ENCODE measurements at places on chromosomes 11 and 22.

- no peak for DNase-seq
Measured at GRCh38 chr11:92451063-92451462, 226.4 kb downstream of the FAT3 start.

- no peak for DNase-seq
Measured at GRCh38 chr11:62933750-62934495, 12.8 kb upstream of the CHRM1 start.

- DNase-seq = no peak
Measured at GRCh38 chr22:35352214-35353111, 28.4 kb upstream of the HMOX1 start.

GRCh38 chr11:79019277-79019676 lies 421.6 kb downstream of the TENM4 start:
- no peak for DNase-seq

DNA sequence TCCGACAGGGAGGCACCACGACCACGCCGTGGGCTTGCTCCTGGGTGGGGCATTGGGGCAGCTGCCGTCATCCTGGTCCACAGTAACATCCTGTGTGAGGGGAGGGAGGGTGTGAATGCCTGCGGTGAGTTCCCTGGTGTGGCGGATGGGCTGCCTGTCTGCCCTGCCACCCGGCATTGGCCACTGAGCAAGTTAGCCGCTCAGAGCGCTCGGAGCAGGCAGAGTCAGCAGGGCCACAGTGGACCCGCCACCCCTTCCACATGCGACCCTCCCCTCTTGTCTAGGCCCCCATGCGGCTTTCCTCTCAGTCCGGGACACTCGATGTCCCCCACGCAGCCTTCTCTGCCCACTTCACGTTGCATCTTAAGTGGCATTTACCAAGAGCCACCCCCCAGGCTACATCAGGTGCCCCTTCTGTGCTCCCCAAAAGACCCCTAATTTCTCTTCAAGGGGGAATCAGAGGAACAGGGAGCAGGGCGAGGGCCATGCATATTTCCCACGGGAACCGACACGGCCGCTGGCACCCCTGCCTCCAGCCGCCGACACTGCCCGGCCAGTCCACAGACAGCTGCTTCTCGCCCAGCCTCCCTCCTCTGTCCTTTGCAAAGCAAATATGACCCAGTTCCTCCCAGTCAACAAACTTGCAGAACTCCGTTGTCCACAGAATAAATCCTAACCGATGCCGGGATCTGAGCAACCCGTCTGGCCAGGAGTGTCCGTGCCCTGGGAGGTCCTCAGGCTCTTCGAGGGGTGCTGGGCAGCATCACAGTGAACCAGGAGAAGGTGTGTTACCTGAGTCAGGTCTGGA lies 1482.1 kb downstream of the TBC1D22A start:
- no peak for DNase-seq

- no peak for DNase-seq
Measured at GRCh38 chr11:12161137-12161536, 50.7 kb downstream of the MICAL2 start.

GRCh38 chr11:44804449-44805437 lies 78.0 kb downstream of the TSPAN18 start:
- DNase-seq = no peak

- no peak for DNase-seq
Measured at GRCh38 chr11:114083391-114084252, 24.1 kb downstream of the ZBTB16 start.

GRCh38 chr11:59754859-59755700 lies at the start of gene STX3:
STX3 (plus strand) TSS chr11:59755376; CDS start chr11:59755606, 230 bp downstream.
- DNase-seq = peak; percentile 73

DNA sequence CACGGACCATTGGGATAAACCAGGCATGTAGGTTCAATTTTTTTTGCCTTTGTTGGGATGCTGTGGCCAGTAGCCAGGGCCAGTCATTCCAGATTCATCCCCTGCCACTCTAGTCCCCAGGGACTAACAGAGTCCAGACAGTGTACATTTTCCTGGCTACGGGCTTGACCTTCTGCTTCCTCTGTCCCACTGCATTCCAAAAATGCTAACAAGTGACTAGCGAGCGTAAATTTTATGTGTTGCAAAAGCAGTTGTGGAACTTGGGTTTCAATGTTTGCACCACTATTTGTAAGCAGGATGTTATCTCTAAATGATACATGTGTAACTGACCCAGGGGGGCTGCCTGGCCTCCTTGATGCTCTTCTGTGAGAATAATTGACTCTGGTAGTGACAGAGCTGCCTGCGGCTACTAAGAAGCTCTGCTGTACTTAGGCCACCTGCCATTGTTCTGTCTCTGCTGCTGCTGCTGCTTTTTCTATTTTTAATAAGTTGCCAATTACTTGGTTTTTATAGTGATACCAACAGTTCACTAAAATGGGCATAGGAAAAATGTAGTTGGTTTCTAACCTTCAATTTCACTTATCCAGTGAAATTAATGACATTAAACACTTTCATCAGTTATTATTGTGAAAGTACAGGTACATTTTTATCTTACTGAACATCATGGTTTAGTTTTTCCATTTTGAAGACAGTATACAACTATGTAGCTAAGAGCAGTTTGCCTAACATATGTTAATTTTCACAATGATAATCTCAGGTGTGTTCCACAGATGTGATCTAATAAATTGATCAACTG lies 26.8 kb downstream of the TNRC6B start:
- peak; percentile 59 for DNase-seq

DNA sequence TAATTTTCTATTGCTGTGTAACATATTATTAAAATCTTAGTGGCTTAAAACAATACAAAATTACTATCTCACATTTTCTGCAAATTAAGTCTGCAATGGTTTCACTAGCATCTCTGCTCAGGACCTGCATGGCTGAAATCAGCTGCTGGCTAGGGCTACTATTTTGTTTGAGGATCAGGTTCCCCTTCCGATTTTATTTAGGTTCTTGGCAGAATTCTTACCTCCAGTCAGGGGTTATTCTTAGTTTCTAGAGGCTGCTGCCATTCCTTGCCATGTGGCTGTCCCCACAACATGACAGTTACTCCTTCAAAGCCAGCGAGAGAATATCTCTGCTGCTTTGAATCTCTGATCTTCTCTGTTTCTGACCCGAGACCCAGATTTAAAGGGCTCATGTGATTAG lies 424.5 kb upstream of the ANO5 start:
- no peak for DNase-seq

- peak; percentile 71 for DNase-seq
Measured at GRCh38 chr11:130181295-130182272, 22.0 kb downstream of the ST14 start.

- no peak for DNase-seq
Measured at GRCh38 chr11:1994121-1994520, 3.5 kb downstream of the H19 start.

GRCh38 chr11:119640541-119640940 lies 88.5 kb downstream of the NECTIN1 start:
- no peak for DNase-seq

GRCh38 chr11:94125407-94126115 lies 3.1 kb upstream of the PANX1 start:
- DNase-seq = no peak

GRCh38 chr22:44776605-44777363 lies 24.4 kb downstream of the ARHGAP8 start:
- DNase-seq = no peak

DNA sequence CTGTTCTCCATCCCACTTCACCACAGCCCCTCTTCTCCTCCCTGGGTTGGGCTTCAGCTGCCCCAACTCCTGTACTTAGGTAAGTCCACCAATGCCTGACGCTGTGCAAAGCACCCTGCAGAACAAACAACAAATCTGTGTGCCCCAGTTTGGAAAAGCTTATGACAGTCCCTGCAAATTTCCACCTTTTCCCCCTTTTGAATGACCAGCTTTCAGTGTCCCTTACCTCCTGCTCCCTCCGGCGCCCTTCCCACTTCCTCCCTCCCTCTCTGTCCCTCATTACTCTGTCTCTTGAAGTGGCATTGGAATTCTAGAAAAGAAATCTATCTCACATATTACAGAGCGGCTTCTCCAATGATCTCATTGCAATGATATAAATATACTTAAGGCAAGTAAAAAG lies 352.9 kb upstream of the B3GAT1 start:
- DNase-seq = no peak

DNA sequence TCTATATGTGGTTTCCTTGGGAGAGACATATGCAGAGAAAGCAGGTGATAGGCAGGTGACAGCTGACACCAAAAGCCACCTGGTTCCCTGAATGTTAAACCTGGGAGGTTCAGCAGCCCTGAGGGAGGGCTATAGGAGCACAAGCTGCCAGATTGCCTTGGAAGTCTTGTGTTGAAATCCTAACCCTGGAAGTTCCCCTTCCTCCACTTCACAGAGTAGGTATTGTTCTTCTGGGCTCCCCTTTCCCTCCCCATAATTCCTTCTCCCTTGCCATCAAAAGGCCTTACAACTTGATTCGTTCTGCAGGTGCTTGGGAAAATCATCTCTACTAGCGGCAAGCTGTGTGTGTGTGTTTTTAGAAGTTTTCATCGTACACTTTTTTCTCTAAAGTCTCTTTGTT lies 5.4 kb downstream of the LDLRAD3 start:
- peak; percentile 26 for DNase-seq

- DNase-seq = no peak
Measured at GRCh38 chr22:34976474-34976873, 89.5 kb upstream of the ISX start.

DNA sequence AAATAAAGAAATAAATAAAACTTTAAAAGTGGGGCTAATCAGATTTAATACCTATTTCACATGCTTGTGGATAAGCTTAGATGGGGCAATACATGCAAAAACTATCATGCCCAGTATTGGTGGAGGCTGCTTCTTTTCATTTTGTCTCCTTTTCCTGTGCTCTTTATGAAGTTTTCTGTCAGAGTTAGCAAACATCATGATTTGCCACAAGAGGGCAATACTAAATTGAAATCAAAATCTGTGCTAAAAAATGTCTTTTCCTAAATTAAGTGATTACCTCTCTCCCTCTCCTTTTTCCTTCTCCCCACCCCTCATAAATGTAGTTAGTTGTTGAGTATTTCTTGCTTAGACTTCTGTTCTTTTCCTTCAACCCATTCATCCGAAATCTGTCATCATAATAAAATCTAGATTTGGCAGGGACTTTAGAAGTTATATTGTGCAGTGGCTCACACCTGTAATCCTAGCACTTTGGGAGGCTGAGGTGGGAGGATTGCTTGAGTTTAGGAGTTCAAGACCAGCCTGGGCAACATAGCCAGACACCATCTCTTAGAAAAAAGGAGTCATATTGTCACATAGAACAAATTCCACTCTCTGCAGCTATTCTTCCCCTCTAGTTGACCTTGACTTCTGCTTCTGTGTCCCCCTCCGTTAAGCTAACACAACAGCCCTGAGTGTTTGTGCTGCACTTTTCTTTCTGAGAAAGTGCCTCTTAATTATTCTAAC lies 4.7 kb upstream of the ARHGAP42 start:
- DNase-seq = peak; percentile 64

DNA sequence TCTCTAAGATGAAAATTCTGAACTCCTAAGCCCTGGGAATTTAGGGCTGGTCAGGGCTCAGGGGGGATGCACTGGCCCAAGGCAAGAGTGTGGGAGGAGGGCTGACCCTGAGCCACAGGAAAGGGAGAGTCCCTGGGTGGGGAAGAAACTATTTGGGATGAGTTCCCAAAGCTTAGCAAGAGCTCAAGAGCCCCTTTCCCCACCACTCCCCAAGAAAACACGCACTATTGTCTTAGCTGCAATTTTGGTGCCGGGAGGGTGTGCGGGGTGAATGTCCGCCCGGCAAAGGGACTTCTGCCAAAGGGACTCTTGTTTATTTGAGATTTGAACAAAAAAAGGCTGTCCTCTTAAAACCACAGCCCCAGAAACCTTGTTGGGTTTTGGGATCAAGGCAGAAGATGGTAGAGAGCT lies 37.0 kb downstream of the KIAA1671 start:
- DNase-seq = peak; percentile 71

DNA sequence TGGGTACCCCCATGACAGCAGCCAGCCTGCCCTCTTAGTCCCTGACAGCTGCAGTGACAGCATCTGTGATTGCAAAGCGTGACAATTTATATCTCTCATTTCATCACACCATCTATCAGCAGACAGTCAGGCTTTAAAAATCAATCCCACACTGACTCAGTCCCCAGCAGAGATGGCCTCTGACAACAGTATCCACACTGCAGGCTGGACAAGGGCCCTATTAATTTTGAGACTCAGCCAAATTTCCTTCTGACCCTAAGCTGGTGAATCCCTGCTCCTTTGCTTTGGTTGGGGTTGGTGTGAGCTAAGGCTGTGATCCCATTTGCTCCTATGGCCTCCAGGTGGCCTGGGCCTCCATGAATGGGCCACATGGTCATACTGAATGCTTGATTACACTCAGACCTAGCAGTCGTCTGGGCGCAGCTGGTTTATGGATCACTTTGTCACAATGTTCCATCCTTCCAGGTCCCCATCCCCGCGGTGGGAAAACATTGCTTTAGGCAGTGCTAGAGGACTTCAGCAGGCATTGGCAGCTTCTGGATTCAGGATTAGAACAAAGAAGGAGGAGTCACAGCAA lies 68.2 kb upstream of the B3GAT1 start:
- no peak for DNase-seq

- no peak for DNase-seq
Measured at GRCh38 chr11:10255388-10256125, 38.5 kb downstream of the SBF2 start.

DNA sequence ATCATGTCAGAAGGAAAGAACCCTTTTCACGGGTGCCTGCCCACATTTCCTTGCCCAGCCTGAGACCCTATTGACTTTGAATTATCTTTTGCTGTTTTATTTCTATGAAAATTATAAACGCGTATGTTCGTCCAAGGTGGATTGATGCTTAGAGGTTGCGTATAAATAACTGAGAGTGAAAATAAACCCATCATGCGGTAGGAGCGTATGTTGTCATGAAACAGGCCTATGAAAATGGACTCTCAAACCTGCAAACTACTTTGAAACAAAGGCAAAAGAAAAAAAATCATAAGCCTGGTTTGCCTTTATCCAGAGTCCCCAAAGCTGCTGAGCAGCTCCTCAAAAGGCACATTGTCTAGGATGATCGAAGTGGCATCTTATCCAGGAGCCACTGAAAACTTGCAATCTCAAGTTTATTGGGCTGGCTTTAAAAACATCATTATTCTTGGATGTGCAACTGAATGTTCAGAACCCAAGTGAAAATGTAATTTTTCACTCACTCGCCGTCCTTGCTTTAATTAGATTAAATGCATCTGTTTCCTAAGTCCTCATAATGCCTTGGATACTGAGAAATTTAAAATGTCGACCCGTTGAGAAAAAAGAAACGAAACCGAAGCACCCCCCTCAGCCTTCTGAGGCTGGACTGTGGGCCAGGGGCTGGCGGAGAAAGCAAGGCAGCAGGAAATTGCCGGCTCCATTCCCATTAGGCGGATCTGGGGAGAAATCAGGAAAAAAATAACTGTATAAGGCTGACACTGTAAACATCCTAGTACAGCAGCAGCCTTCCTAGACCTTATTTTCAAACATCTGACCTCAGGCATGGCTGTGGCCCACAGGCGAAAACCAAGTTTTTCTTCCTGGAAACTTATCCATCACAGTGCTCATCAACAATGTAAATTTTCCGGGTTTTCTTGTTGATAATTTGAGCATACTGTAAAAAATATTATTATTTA lies 82.9 kb upstream of the PPARA start:
- no peak for DNase-seq

- peak; percentile 45 for DNase-seq
Measured at GRCh38 chr22:32839831-32840584, 38.5 kb downstream of the TIMP3 start.

- peak; percentile 24 for DNase-seq
Measured at GRCh38 chr11:12375720-12376119, 1.7 kb upstream of the PARVA start.
